ENCODE measurements at places on chromosomes 3 and 15.

DNA sequence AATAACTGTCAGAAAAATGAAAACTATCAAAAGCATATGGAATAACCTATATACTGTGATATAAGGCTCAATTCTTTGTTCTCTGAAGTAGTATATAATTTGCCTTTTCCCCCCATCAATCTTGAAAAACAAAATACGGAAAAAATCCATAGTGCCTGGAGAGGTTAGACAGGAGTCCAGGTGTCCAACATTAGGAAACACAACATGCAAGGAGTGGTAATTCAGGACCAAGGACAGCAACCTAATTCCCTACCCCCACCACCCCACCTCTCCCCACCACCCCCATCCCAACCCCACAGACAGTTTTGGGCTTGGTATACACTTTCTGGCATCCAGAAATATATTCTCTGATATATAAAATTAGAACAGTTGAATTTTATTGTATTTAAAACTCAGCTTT lies 55.1 kb upstream of the SLC25A26 start:
- no peak for DNase-seq

GRCh38 chr3:30203301-30203700 lies 403.1 kb upstream of the TGFBR2 start:
- peak; percentile 74 for DNase-seq

DNA sequence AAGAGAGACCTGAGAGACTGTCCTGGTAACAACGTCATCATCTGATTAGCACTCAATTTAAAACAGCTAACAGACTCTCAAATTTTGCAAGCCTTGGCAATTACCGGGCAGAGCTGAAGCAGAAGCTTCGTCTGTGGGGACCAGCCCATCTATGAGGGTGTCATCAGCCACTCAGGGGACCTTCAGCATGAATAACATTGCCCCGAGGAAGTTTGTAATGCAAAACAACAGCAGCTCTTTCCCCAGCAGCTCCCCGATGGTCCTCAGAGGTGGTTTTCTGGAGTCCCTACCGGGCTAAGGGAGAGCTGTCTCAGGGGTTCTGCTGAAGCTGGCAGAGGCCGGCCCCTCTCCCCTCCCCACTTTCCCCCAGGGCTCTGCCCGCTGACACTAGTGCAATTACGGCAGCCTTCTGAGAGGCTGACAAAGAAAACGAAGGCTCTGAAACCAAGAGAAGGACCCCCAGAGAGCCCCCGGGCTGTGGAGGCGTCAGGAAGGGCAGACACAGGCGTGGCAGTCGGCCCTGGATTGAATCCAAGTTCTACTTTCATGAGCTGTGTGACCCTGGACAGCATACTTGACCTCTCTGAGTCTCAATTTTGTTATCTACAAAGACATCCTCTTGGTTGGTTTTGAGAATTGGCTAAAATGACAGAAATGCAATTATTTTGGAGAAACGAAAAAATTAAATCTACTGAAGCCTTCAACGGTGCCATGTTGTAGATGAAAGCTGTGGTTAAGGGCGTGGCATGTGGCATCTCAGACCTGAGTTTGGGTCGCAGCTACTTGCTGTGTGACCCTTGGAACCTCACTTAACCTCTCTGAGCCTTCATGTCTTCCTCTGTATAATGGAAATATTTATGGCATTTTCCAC lies 102.1 kb upstream of the TLE3 start:
- no peak for DNase-seq

GRCh38 chr15:77225646-77226045 lies 154.7 kb upstream of the TSPAN3 start:
- DNase-seq: no peak

- no peak for DNase-seq
Observed at GRCh38 chr15:77296773-77297337, 123.0 kb downstream of the PEAK1 start.

GRCh38 chr3:151156618-151157216 lies 46.3 kb downstream of the GPR171 start:
- peak; percentile 45 for DNase-seq

GRCh38 chr15:62513893-62514292 lies 348.8 kb upstream of the C2CD4B start:
- no peak for DNase-seq

DNA sequence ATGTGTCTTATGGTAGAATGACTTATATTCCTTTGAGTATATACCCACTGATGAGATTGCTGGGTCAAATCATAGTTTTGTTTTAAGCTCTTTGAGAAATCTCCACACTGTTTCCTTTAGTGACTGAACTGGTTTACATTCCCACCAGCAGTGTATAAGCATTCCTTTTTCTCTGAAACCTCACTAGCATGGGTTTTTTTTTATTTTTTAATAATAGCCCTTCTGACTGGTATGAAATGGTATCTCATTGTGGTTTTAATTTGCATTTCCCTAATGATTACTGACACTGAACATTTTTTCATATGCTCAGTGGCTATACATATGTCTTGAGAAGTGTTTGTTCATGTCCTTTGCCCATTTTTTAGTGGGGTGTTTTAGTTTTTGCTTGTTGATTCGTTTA lies 494.3 kb downstream of the SQOR start:
- peak; percentile 62 for DNase-seq

- DNase-seq: no peak
Observed at GRCh38 chr3:177251755-177252154, 54.5 kb upstream of the TBL1XR1 start.

DNA sequence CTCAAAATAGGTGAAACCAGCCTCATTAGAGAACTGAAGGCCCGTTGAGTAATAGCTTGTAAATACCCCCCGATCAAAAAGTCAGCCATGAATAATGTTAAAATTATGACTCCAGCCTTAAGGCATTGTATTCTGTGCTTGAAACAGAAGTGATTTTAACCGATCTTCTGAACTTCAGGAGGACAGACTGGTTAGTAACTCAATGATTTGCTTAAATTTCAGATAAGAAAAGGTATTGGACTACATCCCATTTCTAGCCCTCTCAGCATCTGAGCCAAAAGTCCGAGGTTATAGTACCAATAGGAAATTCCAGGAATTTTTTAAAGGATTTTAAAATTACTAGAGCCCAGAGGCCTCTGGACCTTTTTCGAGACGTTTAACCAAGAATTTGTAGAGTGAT lies 67.7 kb upstream of the FGF12 start:
- DNase-seq: no peak

GRCh38 chr3:46667657-46668056 lies 25.8 kb downstream of the ALS2CL start:
- no peak for DNase-seq

- no peak for DNase-seq
Observed at GRCh38 chr3:139811331-139811730, 123.7 kb upstream of the CLSTN2 start.

DNA sequence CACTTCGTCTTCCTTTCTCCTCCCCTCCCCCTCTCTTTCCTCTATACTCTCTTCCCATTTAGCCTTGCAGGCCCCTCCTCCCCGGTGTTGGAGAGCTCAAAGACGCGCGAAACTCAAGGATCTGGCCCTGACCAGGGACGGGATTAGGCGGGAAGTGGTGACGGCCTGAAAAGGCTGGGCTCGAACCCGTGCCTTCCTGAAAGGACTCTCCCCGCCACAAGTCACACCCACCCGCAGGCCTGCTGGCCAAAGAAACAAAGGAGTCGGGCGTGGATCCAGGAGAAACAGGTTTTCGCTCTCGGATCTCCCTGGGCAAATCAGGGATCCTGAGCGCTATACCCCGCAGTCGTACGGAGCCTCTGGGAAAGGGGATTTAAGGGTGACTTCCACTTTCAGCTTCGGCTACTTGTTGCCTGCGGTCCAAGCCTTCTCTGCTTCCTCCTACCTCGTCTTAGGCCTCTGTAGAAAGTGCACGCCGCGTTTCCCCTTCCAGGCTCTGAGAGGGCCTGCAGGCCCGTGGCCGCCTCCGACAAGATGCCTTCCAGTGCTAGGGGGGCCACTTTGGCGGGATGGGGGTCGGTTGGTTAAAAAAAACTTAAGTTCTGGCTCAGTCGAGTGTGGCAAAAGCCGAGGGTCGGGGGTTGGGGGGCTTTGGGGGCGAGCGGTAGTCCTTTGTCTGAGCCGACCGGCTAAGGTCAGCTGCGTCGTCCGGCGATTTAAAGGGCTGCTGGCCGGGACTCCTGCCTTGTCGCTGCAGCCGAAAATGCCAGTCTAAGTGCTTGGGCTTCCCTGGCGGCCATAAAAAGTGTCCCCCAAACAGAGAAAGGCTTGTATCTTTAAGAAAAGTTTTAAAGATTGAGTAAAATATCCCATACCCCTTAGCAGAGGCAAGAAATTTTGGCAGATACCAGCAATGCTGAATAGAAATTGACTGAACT lies 8.2 kb downstream of the ZIC4 start:
- DNase-seq: no peak

GRCh38 chr15:50247819-50248655 lies 17.5 kb downstream of the HDC start:
- no peak for DNase-seq

- peak; percentile 82 for DNase-seq
Observed at GRCh38 chr3:187286467-187287059, 5.0 kb downstream of the MASP1 start.

DNA sequence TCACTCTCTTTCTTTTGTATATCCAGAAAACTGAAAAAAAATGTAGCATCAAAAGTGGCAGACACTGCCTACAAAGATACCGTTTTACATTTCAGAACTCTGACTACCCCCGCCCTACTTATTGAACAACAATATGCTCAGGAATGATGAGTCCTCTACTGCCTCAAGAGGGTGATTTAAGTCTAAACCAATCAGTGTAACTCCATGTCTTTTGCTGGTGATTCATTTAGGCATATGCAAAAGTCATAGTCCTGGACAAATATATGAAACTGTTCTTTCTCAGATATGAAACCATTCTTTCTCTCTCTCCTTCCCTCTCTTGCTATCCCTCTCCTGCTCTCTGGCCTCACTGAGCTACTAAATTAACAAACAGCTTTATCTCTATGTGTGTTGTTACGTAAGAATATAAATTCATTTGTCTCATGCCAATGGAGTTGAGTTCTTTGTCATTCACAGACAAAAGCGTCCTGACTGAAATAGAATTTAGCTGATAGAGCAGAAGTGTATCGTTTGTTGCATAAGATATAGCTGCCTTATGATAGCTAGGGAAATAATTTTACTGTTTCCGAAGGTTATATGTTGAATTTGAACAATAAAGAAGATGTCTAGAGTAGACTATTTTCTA lies 133.7 kb upstream of the OSTN start:
- peak; percentile 64 for DNase-seq

- peak; percentile 83 for DNase-seq
Observed at GRCh38 chr15:39624806-39625205, 43.9 kb downstream of the THBS1 start.

GRCh38 chr3:112639455-112640225 lies 1.3 kb downstream of the CCDC80 start:
- no peak for DNase-seq

DNA sequence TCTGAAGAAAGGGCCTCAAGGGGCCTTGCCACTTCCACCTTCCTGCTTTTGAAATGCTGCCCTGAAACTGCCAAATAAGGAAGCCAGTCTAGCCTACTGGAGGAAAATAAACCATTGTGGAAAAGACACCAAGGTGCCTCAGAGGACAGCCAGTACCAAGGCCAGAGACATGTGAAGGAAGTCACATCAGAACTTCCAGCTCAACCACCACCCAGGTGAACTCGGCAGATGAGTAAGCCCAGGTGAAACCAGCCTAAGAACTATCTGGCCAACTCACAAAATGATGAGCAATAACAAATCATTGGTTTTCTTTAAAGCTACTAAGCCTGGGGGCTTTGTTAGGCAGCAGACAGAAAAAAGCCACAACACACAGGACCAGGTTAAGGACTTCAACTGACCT lies 103.0 kb downstream of the MAGI1 start:
- DNase-seq: no peak

DNA sequence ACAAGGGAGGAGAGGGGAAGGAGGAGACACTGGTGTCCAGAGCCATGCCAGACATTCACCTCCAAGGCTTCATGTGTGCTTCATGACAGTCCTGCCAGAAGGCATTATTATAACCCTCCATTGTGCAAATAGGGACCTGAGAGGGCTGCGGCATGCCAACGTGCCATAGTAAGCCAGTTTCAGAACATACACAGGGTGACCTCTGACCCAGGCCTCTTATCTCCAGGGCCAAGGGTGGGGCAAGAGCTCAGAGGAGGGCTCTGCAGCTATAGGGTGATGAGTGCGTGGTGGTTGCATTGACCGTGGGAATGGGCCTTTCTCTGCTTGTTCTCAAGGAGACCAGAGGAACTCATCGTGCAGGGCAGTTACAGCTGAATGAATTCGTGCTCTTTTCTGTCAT lies 9.7 kb upstream of the ACSBG1 start:
- DNase-seq: no peak

- DNase-seq: no peak
Observed at GRCh38 chr3:150490277-150490986, 55.9 kb downstream of the SERP1 start.

DNA sequence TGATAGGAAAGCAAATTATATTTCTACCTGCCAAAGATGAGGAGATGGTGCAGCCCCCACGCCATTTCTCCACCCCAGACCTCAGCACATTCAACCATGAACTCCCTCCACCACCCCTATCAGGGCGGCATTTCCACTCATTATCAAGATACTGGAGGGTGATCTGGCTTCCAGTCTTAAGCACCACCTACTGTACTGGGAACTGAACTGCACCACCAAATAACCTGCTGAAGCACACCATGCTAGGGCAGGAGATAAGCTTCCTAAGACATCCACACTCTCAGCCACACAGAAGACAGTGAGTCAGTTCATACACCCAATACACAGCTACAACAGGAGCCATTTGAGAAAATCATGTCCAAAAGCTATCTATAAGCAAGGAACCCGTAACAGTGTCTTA lies 98.8 kb downstream of the FGF7 start:
- no peak for DNase-seq

- no peak for DNase-seq
Observed at GRCh38 chr15:31084176-31084575, 17.3 kb downstream of the TRPM1 start.

DNA sequence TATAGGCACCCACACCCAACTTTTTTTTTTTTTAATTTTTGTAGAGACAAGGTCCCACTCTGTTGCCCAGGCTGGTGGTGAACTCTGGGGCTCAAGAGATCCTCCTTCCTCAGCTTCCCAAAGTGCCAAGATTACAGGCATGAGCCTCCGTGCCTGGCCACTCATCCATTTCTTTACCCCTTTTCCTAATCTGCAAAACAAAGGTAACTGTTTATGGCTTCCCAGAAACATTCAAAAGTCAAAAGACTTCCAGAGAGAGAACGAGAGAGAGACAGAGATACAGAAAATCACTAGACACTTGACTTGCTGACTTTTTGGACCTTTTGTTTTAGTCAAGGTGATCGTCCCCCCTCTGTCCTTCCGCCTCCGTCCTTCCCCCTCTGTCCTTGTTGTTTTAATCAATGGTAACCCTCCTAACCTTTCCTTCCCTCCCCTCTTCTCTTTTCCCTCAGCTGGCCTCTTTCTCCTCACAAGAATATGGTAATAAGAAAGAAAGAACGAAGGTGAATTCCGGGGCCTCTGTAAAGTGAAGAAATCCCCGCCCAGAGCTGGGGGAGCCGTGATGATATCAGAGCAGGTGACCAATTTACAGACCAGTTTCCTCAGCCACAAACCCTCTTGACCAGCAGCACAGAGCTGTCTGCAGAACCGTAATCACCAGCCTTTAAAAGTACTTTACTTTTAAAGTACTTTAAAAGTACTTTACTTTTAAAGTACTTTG lies 21.9 kb downstream of the KLHL6 start:
- DNase-seq: no peak
